ENCODE measurements at places on chromosomes 11 and 22. TPM values are rescaled to one million over a fixed set of nuclear protein-coding genes. Genes with fewer than 3 reads are reported as not detected.
A peak's percentile ranks its signal among the peaks of the same experiment; 100 is the strongest.

The ANKK1 gene
- not detected for total RNA-seq

The RIC3 gene
- total RNA-seq = 0.80 TPM

The OR52E8 gene
- total RNA-seq = not detected

The CHEK1 gene
- 57.5 TPM for total RNA-seq

The TUBA8 gene
- 0.06 TPM for total RNA-seq

The SMIM35 gene
- total RNA-seq = not detected

The OR8D4 gene
- total RNA-seq = not detected

The GAS2L1 gene
- 4.0 TPM for total RNA-seq

The KDELR3 gene
- 72.8 TPM for total RNA-seq

The GP1BB gene
- total RNA-seq = 1.3 TPM

The RNF121 gene
- 25.8 TPM for total RNA-seq

GRCh38 chr11:27018902-27019529, 21.6 kb upstream of the BBOX1 start:
- no peak for DNase-seq

GRCh38 chr11:64220798-64221197, 5.2 kb downstream of the TRPT1 start:
- no peak for DNase-seq

DNA sequence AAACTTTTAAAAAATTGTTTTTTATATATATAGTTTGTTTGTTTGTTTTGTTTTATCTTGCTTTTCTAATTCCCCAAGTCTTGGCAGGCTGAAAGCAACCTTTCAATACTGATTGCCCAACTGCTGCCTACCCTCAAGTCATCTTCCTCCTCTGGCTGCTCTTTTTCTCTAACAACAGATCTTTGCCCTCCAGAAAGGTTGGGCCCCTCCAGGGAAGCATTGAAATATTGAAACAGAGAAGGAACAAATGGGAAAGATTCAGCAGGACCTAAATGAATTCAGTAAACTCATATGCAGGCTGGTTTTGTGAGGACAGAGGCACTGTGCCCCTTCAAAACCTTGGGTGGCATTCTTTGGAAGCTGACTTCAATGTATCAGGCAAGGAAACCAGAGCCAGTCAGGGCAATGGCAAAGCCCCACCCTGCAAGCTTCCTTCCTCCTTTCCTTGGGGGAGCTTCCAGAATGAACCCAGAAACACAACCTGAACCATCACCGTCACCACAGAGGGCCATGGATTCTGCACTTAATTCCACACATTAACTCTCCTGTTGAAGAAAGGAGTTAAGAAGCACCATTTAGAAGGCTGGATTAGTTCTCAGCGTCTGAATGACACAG, 815 bp upstream of the MS4A6A start:
- DNase-seq = no peak

DNA sequence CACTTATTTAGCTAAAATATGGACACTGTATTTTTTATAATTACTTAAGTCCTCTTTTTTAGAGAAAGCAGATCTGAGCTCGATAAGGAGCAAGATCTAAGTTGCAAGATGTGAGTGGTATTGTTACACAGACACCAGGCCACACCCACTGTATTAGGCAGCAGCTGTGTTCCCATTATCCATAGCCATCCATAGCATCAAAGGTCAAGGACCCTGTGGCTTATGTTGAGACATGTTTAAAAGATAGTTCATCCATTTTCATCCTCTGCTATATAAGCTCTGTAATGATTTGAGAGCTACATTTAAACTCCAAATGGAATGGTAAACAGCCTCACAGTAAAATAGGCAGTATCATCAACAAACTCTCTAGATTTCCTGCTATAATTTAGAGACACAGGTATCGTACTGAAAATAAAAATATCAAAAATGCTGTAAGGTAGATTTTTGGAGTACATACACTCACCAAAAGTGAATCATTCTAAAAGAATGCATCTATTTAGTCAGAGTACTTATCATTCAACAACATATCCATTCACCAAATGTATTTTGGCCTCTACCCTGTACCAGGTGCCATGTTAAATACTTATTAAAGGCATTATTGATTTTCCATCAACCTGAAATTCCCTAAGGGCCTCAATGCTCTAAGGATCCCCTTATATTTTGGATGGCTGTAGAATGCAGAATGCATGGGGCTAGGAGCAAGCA, 574.0 kb downstream of the LRRC4C start:
- DNase-seq = no peak

DNA sequence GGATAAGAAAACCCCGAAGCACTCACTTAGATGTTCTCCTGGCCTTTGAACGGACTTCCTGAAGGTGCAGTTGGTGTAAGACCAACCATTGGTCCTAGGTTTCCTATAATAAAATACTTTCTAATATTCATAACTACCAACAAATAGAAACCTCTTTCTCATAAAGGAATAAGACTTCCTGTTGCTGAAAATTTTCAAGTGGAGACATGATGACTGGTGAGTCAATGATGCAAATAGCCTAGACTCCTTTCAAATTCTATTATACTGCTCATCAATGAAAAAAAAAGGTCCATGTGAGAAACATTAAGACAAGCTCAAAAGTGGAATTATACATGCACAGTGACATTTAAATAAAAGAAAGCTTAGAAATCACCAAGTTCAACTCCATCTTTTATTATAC, 862.8 kb downstream of the FAM181B start:
- no peak for DNase-seq

- DNase-seq = no peak
These were observed 18.7 kb downstream of the PVALB start for GRCh38 chr22:36797911-36798673.

GRCh38 chr11:73151416-73151815, 9.3 kb upstream of the FCHSD2 start:
- no peak for DNase-seq

GRCh38 chr22:48640890-48641841, 1186.5 kb downstream of the BRD1 start:
- no peak for DNase-seq

DNA sequence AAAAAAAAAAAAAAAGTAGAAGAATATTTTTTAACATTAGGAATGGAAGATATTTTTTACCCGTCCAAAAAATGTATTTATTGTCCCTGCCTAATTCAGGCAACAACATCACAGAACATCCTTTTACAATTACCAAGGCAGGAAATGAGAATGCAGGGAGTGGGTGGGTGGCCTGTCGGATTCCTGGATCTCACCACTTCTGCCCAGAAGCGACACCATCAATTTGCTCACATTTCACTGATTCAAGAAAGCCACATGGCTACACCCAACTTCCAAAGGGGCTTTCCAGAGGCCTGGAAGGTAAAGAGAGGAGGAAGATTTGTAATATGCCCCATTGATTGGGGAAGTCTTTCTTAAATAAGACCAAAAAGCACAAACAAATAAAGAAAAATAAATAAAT, 93.8 kb upstream of the CLPB start:
- DNase-seq = no peak

DNA sequence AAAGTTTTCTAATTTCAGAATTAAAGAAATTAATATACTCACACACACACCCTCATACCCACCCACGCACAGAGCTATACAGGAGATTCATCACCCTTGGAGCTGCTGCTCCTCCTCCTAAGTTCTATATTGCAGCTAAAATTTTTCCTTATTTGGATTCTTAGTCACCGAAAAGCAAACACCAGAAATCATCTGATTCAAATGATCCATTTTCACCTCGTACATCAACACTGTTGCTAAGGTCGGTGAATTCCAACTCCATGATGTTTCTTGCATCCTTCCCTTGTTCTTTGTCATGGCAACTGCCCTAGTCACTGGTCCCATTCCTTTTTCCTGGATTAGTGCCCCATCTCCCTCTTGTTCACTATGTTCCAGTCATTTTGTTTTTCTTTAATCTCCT, 286.2 kb downstream of the GRM5 start:
- DNase-seq = no peak

GRCh38 chr11:115912484-115912945, 408.3 kb upstream of the CADM1 start:
- peak; percentile 38 for DNase-seq

DNA sequence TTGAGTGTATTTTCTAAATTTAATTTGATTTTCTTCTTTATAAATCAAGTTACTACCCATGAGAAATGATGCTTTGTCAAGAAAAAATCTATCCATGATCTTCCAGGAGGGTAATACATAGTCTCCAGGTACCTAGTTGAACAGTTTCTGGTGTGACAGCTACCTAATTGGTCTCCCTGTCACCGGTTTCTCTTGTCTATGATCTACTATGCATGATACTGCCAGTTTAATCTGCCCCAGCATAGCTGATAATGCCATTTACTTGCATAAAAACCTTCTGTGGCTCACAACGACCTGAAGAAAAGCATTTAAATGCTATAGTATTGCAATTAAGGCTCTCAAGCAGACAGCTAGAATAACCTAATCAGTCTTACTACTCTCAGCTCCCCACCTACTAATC, 349.5 kb downstream of the DLG2 start:
- no peak for DNase-seq

GRCh38 chr22:45930324-45930723, 46.6 kb downstream of the WNT7B start:
- DNase-seq = no peak

GRCh38 chr11:68002938-68003845, 705 bp downstream of the UNC93B1 start:
- DNase-seq = no peak

DNA sequence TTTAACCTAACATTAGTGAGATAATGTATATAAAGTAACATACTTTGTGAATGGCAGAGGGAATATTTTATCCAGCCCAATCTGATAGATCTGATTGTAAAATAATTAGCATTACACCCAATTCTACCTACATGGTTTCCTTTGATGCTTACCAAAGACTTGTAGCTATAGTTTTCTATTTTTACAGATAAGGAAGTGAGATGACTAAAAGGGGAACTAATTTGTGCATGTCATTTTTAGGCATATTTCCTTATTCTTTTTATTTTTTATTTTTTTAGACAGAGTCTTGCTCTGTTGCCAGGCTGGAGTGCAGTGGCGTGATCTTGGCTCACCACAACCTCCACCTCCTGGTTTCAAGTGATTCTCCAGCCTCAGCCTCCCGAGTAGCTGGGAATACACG, 793.7 kb upstream of the LRRC4C start:
- no peak for DNase-seq

DNA sequence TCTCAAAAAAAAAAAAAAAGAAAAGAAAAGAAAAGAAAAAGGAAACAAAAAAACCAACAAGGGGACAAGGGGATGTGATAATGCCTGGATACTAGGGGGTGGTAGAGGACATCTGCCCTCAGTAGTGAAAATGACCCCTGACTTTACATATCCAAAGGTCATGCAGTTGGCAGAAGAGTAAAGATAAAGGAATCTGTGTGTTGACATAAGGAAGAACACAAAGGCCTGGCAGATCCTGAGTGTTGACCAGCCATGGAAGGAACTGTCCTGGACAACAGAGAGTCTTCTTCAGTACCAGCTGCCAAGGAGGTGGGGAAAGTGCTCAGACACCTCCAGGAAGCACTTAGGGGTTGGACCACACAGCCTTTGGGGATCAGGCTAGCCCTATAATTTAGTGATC, 12.6 kb downstream of the SLC43A1 start:
- DNase-seq = no peak

DNA sequence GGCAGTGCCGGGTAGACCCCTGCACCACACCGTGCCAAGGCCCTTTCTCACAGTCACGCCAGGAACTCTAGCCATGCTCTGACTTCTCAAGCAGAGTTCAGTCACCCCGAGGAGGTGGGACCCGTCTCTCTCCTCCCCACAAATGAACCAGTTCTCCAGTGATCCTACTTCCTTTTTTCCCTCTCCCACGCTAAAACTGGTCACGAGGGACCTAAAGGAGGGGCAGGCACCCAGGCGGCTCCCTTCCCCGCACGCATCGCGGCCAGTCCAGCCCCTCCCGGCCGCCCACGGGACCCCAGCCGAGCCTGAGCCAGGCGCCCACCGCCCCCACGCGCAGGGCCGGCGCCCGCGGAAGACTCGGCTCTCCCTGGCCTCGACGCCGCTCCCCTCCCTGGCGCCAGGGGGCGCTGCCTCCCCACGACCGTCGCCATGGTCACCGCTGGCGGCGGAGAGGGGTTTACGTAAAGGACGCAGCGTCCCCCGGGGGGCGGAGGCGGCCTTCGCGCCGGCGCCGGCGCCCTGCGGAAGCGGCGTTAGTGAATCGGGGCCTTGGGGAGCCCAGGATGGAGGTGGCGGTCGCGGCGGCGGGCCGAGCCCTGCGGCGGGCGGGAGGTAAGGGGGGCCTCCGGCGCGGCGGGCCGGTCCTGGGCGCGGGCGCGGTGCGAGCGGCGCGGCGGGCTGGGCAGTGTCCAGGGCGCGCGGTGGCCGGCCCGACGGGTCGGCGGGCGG, at the start of gene DAGLA:
Gene DAGLA (plus strand): TSS at position 499 of the 729 bp plus-strand sequence. CDS start 39,765 bp downstream, outside the sequence.
- DNase-seq = peak; percentile 53

DNA sequence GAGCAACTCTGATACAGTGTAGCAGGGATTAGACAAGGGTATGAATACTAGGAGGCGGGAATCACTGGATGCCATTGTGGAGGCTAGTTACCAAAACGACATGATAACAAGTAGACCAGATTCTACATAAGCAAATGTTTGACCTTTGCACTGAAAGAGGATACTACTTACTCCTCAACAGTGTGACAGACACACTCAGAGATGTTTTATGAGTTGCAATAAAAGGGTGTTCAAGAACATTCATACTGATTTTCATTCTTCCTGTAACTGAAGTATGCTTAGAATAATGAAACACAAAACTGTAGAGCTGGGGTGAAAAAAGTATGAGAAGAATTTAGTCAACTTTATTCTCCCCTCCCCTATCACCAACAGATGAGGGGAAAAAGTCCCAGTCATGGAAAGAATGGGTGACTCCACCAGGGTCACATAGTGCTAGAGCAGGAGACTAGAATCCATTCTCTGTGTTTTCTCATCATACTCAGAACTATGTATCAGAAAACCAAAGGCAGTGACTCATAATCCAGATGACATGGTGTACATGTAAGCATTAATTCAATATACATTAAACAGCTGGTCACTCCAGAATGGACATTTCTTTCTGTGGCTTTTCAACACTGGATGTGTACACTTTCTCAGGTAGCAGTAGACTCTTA, 32.8 kb downstream of the ARHGAP20 start:
- DNase-seq = no peak

DNA sequence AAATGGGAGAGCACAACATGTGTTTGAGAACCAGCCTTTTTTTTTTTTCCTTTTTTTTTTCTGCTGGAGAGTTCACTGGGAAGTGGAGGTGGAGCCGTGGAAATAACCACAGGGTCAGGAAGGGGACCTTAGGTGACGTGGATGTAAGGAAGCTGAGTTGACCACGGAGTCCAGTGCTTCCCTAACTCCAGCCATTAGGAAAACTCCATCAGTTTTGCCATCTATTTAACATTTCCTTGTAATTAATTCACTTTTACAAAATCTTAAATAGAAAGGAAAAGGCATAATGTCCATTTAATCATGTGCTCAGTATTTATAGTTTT, 2.0 kb upstream of the CDK2AP2 start:
- no peak for DNase-seq

Data from H4 (cell line).